ENCODE measurements at places on chromosomes 5 and 9. TPM values are rescaled to one million over a fixed set of nuclear protein-coding genes. Genes with fewer than 3 reads are reported as not detected.

Gene BASP1
- total RNA-seq, result 89.6 TPM

Gene IGIP
- 24.0 TPM for total RNA-seq

Gene NRG2
- 0.98 TPM for total RNA-seq

Gene SH3RF2
- 13.1 TPM for total RNA-seq

Gene PCDHAC2
- total RNA-seq, result 1.3 TPM

Gene PPP1R26
- total RNA-seq, result 15.6 TPM

Gene NREP
- 92.4 TPM for total RNA-seq

Gene GDNF
- total RNA-seq, result 0.13 TPM

Gene PPP3R2
- total RNA-seq, result not detected

Gene IL13
- not detected for total RNA-seq

Gene OR13C5
- 0.13 TPM for total RNA-seq

Gene CANX
- total RNA-seq, result 805 TPM

Gene FSTL4
- total RNA-seq, result 0.07 TPM

Gene PTGES
- 21.0 TPM for total RNA-seq

Gene FCN2
- not detected for total RNA-seq

Gene HAPLN1
- 144 TPM for total RNA-seq

Gene FYB1
- 0.03 TPM for total RNA-seq

Gene TJP2
- 20.2 TPM for total RNA-seq

Gene OSTF1
- 39.7 TPM for total RNA-seq

Gene SCGB3A2
- not detected for total RNA-seq

Gene ITGA1
- 157 TPM for total RNA-seq

Gene ADAMTS2
- 32.5 TPM for total RNA-seq

Gene QRFP
- not detected for total RNA-seq

Gene SPINK1
- total RNA-seq, result 0.66 TPM

Gene FAM13B
- total RNA-seq, result 18.5 TPM

Gene ABO
- not detected for total RNA-seq

Gene GPR151
- not detected for total RNA-seq

Gene ZNF883
- total RNA-seq, result 3.3 TPM

Gene ADAMTSL1
- total RNA-seq, result 128 TPM

Gene PRUNE2
- total RNA-seq, result 135 TPM

Gene SLC6A7
- total RNA-seq, result not detected

Gene FAXDC2
- total RNA-seq, result 4.3 TPM

Gene AK8
- total RNA-seq, result 0.53 TPM

Gene NR2F1-AS1
- 10.7 TPM for total RNA-seq

Gene GFI1B
- total RNA-seq, result not detected

Gene IFNB1
- not detected for total RNA-seq

Gene SGCD
- total RNA-seq, result 2.5 TPM

Gene CDC20B
- total RNA-seq, result 0.07 TPM

Gene NAA35
- total RNA-seq, result 18.8 TPM

Gene GARIN3
- not detected for total RNA-seq

Gene NUDT12
- 10.8 TPM for total RNA-seq

Gene DNM1
- 1.9 TPM for total RNA-seq
